ENCODE measurements at places on chromosomes 3 and 15.

GRCh38 chr3:128383316-128384235 is 83.1 kb downstream of the DNAJB8 start:
- no peaks in the 10 kb centered on the region for H3K36me3 ChIP-seq
- peak; percentile 52 for DNase-seq
- H3K27me3 ChIP-seq, result no peaks in the 10 kb centered on the region
- H3K27ac ChIP-seq, result peak overlapping the region; percentile 83

- H3K36me3 ChIP-seq, result no peaks in the 10 kb centered on the region
These were observed 3.2 kb downstream of the EIF1B start for GRCh38 chr3:40312661-40313226.

DNA sequence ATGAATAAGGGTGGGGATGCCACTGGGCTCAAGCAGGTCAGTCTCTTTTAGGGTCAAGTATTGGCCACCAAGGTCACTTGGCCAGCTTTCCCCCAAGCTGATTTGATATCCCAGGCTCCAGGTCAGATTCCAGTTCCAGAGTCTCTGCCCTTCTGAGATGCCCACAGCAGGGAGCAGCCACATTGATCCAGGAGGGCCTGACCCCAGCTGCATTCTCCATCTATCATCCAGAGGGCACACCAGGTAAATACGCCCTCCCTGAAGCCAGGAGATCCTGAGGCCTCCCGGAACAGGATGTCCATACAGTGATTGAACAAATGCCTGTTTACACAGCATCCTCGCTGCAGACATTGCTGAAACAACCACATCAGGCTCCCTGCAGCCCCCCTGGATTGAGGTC is 264.6 kb upstream of the TLE3 start:
- no peak for DNase-seq
- no peak overlapping the region for H3K27ac ChIP-seq
- H3K4me1 ChIP-seq, result no peaks in the 10 kb centered on the region
- H3K36me3 ChIP-seq, result no peaks in the 10 kb centered on the region
- no peak overlapping the region for H3K4me3 ChIP-seq

- DNase-seq, result no peak
- H3K4me3 ChIP-seq, result no peak overlapping the region
- peaks cover 5% of the 10 kb centered on the region for H3K4me1 ChIP-seq
- H3K27me3 ChIP-seq, result no peaks in the 10 kb centered on the region
These were observed 128.9 kb upstream of the BHLHE40 start for GRCh38 chr3:4850211-4850927.

DNA sequence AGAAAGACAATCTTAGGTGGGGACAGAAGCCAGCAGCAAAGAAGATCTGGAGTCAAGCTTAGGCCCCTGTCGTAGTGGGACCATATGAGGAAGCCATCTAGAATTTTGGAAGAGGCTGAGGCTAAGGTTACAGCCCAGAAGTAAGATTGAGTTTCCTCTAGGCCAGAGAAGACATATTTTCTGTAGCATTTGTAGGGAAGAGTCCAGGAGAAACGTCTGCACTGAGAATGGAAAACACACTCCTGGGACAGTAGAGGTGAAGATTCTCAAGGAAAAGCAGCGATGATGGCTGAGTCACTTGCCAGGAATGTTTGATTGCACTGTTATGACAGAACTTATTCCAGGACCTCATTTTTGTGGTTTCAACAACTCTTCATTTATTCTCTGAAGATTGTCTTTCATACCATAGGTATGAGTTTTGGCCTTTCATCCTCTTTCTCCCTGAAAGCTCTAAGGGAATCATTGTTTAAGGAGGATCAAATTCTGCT is 107.2 kb downstream of the GTPBP8 start:
- H3K27ac ChIP-seq, result no peak overlapping the region
- DNase-seq, result no peak
- no peaks in the 10 kb centered on the region for H3K27me3 ChIP-seq
- H3K36me3 ChIP-seq, result no peaks in the 10 kb centered on the region
- H3K4me3 ChIP-seq, result no peak overlapping the region

All from uterus (tissue), 4 donors.